ENCODE measurements at places on chromosomes 7 and 10.

- DNase-seq = no peak
Observed at GRCh38 chr7:156625580-156625979, 15.0 kb upstream of the RNF32 start.

DNA sequence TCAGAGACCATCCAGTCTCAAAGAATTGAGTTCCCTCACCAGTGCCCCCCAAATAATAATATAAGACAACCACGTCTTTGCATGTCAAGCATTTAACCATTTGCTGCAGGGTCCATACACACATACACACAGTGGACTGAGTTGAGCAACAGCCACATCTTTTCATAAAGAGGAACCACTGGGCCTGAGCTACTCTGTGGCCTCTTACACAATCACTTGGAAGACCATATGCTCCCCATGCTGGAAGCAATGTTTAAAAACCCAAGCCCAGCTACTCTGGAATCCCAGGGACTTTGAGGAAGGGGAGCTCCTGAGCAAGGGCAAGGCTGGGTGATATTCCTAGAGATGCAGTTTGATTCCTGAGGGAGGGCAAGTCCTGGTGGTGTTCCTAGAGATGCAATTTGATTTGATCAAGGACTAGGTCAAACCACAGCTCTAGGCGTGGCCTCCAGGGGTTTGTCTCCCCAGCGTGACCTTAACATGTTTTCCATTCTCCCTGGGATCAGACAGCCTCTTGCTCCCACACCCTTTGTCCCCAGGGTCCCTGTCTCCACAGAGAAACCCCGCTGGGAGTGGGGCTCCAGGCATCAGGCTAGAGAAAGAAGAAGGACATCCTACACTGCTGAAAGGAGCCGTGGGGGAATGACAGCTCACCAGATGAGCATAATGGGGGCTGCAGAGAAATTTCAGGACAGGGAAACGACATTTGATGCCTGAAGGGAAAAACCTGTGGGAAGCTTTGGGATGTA, 376.2 kb upstream of the MGMT start:
- DNase-seq = no peak

DNA sequence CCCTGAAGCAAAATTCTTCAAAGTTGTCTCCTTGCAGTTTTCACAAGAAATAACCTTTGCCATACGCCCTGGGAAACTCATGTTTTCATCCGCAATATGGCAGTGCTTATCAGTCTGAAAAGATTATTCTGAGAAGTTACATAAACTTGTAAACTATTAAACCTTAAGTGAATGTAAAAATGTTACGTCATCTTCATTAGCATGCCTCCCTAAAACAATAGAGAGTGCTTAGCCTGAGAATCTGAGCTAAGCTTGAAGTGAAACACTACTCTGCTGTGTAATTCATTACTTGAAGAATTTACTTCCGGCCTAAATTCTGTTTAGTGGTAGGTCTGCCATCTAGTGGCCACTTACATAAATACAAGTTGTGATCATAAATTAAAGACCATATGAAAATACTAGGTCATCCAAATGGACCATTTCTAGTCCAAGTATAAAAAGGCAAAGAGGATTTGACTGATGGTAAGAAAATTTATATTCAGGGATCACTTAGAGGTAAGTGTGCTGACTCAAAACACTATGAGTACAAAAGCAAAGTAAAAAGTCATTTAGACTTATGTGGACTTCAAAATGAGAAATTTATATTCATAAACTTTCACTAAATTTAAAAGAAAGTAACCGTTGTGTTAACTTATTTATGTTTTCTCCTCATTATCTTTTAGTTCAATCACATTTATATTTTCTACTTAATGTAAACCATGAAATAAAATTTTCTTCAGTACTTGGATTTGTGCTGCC, 745.1 kb upstream of the LRRTM3 start:
- DNase-seq = no peak

DNA sequence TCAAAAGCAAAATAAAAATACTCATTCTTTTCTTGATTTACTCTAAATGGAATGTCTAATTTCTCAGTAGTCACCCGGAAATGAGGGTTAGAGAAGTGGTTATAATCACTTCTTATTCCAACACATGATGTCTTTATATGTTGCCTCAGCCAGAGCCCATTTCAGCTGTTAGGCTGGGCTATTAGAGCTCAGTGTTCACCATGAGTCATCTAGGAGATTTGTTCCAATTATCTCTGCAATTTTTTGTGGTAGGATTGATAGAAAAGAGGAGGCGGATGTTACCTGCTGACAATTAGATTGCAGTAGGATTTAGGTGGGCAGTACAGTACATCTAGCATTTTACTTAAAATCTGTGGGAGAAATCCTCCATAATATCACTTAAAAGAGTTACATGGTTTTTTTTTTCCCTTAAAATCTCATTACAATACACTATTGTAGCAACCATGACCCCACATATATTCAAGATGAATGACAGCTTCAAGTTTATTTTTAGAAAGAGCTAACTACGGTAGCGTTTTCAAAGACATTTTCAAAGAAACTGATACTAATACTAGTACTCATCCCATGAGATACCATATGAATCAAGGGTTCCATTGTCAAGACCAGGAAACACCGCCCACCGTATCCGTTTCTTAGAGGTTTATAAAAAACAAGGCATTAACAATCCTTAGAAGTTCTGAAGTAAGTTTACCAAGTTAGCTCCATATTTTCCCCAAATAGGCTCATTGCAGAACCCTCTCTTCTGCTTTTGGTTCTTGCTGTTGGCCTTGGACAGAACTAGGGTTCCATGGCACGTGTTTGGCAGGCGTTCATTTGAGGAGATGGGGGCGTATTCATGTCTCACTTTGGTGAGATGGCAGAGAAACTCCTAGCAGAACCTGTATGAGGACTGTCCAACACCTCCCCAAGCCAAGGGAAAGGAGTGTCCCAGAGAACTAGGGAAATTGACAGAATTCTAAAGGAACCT, 10.4 kb downstream of the CPA2 start:
- no peak for DNase-seq

DNA sequence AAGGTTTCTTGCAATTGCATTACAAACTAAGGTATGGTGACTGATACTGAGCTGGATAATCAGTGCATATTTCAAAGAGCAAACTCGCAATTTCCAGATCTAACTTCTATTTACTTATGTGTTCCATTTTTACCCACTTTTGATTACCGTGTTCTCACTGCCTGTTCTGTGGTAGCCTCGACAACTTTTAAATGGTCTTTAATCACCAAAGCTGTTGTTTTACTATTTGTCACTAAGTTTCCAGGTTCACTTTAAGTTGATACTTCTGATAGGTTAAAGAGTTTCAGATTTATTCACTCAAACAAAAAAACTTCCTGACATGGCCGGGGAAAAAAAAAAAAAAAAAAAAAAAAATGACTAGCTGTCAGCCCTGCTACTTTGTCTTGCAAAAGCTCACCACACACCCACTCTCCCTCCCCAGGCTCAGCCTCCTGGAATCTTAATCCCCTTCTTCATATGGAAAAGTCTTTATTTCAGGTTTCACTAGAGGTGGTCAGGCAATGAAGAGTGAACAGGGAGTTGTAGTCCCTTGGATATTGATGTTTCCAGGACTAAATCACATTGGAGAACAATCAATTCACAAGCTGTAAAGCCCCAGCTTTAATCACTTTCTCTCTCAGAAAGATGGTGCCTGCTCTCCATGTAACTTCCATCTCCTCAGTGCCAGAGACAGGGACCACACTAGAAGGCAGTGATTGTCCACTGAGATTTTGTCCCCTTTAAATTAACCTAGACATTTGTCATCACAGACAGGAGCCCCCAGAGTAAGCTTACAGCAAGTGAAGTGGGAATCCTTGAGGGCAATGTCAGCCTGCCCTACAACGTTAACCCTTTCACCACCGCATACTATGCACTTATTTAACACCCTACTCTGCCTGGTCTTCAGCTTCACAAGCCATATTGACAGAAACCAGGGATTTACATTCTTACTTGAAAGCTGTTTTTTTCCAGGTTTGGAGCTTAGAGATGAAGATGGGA, 749.1 kb upstream of the SORCS1 start:
- DNase-seq = no peak

GRCh38 chr10:128178302-128178958, 52.2 kb upstream of the MKI67 start:
- no peak for DNase-seq

DNA sequence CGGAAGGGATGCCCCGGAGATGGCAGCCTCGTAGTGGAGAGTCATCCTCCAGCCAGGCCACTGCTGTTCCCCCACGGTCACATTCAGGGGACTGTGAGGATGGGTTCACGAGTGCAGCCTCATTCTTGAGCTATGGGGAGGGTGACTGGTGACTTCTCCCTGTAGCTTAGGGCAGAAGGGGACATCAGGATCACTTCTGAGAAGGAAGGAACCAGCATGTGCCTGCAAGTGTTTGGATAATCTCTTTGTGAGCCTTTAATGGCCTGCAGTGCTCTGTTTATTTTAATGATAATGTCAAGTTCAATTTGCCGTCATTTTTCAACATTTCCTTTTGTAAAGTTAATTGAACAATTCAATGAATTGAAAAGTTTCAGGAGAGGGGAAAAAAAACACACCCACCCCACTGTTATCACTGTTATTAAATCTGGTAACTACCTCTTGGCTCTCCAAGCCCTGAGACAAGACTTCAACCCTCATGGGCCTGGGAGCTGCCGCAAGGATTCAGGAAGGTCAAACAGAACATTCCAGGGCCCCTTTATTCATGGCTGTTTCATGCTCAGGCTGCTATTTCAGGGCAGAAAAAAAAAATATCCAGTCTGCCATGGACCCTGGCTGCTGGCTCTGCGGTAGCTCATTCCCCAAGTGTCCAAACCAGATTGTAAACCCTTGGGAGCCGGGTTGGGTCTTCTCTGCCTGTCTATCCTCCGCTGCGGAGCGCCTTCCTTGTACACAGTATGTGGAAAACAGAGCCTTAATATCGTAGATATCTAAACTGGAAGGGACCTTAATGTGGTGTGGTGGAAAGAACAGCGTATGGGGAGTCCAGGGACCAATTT, 100.4 kb downstream of the CDH23 start:
- no peak for DNase-seq

GRCh38 chr10:102597131-102597991, 46.9 kb upstream of the TRIM8 start:
- DNase-seq = peak; percentile 65

DNA sequence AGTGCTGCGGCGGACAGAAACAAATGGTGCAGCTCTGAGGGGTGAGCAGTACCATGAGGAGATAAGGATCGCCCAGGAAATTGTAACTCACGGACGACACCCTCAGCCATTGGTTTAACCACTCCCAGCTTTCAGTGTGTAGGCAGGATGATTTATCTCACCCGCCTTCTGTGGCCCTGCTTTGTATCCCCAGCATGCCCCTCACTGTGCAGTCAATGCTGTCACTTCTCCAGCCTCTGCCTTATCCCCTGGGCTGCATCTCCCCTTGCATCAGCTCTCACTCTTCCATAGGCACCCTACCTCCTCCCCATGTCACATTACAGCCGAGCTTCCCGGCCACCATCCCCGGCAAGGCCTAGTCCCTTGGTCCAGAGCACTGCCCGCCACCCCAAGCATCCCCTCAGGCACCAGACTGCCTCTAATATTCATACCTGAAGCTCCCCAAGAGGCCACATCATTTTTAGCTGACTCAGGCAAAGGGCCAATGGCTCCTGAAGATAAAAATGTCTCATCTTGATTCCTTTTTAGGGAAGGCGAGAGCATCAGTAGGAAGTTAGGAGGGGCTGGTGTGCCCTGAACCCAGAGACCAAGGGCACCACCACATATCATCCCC, 77.1 kb downstream of the CARD11 start:
- no peak for DNase-seq

GRCh38 chr10:110006358-110007160, 1.2 kb upstream of the ADD3 start:
- DNase-seq = peak; percentile 9

GRCh38 chr10:131082991-131083481, 228.5 kb downstream of the TCERG1L start:
- DNase-seq = no peak

DNA sequence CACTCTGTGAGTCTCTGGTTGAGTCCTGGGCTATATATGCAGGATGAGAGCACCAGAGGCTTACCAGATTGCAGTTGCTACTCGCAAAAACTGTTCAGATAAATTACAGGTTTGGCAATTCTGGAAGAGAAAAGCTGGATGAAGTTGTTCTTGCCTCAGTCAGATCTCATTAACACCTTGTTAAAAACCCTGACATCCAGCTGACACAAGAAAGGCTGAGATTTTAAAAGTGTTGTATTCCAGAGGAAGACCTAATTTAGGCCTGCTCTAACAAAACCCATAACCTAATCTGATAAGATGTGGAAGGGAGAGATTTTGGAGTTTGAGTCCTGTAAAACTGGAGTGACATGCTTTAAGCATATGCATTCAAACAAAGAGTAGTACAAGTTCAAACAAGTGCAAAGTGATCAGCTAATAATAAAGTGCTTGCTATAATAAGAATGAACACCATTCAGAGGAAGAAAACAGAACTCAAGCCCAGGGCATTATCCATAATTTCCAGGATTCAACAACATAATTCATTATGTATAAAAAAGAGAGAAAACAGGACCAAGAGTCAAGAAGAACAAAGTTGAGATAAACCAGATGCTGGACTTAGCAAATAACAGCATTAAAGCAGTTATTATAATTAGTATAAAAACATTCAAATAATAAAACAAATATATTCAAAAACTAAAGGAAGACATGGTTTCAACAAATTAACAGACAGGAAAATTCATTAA, 135.5 kb downstream of the CD36 start:
- DNase-seq = no peak

- no peak for DNase-seq
Observed at GRCh38 chr10:66844176-66844942, 81.5 kb upstream of the LRRTM3 start.

DNA sequence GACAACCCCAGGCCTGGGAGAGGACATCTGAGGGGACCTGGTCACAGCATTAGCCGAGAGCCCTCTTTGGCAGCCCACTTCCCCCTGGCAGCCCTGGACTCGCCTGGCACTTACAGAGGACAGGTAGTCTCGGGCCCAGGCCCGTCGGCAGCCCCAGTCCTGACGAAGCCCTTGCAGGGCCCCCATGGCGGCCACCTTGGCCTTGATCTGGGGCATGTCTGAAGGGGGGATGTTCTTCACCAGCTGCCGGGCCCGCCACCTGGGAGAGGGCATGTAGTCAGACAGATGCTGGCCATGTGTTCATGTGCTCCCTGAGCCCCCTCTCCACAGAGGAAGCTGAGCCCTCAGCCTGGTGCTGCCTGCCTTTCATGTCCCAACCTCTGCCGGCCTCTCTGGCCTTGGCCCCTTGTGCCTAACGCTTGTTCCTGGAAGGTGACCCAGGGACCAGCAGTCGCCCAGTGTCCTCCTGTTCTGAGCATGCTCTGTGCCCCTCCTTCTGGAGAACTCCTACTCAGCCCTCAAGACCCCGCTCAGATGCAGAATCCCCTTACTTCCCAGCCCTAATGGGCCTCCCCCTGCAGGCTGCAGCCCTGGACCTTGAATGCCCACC, 13.9 kb downstream of the MYO1G start:
- DNase-seq = no peak

GRCh38 chr7:155296788-155297516, 726 bp upstream of the INSIG1 start:
- no peak for DNase-seq
